ENCODE measurements at places on chromosomes 5 and 9.

DNA sequence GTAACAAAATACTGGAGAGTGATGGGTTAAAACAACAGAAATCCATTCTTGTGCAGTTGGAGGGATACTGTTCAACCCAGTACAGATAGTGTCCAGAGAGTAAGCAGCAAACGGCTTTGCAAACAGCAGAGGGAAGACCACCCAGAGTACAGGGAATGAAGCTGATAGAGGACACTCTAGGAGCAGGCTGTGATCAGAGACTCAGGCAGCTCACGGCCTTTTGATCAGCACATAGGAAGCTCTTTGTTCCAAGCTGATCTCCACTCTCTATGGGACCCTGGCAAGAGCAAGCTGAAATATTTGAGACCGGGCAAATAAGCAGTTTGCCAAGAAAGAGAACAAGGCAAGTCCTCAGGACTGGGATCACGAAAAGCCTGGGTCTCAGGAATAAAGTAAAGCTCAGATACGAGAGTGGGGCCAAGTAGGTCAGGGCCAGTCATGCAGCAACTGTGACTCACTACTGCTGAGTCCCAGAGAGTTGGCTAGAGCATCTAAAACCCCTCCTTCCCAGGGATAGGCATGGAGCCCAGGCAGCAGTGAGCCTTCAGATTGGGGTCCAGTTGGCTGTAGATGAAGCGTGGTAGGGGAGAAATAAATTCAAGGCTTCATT is 52.4 kb downstream of the MELK start:
- DNase-seq, result no peak

DNA sequence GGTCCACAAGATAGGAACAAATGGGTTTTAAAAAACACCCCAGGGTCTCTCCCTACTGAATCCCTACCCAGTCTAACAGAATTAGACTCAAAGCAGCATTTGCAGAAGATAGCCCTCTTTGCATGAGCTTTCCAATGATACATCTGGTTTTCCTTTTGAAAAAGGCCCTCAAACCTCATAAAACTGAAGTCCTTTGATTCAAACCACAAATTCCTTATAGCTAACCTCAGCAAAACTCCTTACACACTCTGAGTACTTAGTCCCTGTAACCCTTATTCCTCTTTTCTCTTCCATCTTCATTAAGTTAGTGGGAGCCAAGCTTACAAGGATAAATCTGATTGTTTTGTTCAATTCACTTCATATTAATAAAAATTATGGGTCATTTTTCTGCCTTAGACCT is 90.5 kb upstream of the TNC start:
- no peak for DNase-seq

- no peak for DNase-seq
Measured at GRCh38 chr5:72692651-72693442, 123.6 kb upstream of the TNPO1 start.

DNA sequence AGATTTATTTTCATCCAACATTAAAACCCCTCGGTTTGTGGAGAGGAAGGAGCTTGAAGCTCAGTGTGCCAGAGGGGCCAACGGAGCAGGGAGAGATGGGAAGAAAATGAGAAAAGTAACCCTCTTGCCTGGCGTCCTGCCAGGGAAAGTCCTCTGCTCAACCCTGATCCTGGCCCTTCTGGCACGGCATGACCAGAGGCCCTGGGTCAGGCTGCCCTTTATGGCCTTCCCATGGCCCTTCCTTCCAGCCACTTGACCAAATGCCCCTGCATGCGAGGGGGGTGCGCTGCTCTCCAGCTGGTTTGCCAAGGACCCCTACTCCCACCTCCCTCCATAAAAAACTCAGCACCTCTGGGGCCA is 43.8 kb downstream of the SPRY4 start:
- no peak for DNase-seq
